Activated T-cell treated with anti-CD3 and anti-CD28 coated beads, Interleukin-2, amount 50 U/mL, for 72 hours (primary cell): ENCODE measurements at places on chromosomes 1 and 21.

DNA sequence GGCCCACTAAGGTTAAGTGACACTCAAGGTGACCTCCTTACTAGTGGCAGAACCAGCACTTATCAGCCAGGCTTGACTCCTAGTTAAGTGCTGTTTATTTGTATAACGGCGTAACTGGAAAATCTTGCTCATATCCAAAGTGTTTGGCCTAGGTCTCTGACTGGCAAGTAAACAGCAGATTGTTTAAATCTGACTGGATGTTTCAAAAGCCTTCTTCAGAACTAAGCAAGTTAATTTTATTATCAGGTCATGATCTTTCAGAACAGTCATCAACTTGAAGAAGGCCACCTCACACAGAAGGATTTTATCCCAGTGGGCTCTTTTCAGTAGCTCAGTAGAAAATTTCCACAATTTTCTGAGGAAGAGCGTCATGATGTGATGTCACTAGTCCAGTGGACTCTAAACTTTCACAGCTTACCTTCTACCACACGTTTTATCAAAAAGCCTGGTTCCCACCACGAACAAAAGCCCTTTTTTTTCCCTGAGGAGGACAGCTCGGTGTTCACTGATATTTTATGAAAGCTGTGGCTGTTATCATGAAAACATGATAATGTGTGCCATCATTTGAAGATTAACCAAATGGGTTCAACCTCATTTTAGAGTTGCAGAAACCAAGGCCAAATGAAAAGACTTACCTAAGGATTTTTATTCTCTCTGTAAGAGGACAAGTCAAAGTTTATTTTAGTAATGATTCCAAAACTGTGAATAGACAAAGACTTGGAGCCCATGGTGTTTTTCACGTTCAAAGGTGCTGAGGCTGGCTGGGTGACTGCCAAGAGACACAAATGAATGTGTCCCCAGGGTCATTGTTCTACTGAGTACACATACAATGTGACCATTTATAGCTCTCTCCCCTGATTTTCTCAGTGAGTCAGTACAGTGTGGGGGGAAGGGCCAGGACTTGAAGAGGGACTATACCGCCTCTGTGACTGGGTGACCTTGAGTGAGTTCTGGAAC lies 9.1 kb downstream of the SGIP1 start:
- no peak for DNase-seq

DNA sequence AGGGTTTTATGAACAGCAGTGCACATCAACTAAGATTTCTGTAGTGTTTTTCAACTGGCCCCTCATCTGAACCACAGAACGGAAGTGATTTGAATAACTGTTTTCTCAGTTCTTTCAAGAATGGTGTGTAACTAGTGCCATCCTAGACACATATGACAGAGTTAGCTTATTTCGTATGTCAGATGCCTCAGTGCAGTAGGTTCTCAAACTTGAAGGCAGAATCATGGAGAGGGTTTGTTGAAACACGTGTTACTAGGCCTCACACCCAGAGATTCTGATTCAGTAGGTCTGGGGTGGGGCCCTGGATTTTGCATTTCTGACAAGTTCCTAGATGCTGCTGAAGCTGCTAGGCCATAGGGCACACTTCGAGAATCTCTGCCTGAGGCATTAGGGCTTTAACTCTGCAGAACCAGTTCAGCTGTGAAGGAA lies 49.0 kb downstream of the SCCPDH start:
- DNase-seq: no peak

DNA sequence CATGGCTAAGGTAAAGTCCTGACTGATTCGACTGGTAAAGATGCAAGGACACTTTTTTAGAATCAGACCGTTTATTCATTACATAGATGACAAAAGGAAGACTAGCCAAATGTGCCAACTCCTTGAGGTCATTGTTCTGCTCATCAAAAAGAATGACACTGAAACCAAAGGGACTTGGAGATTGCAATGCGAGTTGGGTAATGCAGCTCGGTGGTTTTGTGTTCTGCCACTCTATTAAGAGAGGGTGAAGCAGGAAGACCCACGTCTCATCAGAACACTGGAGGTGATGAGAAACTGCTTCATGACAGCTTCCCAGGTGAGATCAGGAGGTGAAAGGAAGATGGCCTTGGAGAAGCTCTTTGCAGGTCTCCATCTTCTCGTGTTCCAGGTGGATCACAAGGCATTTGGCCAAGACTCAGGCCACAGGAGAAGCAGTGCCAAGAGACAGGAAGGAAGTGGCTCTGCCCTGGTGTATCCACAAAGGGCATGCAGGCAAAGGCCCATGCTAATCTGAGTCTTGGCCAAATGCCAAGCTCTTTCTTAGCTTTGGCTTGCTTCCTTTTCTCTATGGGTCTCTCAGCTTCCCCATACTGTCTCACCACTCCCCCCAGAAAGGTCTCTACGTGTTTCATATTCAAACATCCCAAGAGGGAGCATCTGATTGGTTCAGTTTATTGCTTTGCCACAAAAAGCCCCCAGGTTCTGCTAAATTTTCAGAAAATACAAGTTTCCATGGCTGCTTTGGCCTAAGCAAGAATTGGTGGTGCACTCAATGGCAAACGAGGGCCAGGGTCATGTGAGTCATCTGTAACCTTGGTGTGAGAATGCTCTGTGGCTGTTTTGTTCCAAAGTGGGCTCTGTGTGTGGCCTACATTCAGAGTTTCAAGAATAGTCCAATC lies 5.7 kb upstream of the CCT8 start:
- peak; percentile 58 for DNase-seq

GRCh38 chr1:229229721-229230139 lies 41.2 kb upstream of the RAB4A start:
- DNase-seq: no peak

DNA sequence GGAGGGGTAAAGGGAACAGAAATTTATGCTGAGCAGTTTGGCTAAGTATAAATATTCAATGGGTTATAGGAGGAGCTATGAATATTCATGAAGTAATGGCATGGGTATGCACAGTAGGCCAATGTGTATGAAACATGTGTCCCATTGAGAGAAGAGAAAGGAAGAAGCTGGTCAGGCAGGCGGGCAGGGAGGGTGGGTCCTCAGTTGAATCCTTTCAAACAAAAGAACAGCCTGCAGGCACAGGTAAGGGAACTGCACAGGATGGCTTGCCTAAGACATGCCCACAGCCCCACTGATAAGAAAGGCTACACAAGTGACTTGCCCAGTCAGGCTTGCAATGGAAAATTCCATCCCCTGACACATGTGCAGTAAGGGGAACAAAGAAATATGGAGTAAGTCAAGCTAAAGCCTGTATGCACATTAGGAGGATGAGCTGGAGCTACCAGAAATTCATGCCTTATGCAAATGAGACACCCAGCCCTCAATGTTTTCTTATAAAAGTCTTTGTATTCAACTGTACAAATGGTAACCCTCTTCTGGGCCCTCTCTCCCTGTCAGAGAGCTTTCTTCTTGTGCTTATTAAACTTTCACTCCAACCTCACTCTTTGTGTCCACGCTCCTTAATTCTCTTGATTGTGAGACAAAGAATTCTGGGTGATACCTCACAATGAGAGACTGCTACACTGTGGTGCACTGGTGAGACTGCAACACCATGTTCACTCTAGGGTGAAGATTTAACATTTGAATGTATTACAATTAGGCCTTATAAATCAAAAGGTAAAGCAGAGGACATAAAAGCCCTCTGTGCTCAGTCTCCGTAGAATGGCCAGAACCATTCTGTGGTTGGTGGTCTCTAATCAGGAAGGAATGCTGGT lies 96.5 kb downstream of the ATP1B1 start:
- no peak for DNase-seq

- no peak for DNase-seq
Measured at GRCh38 chr1:233554037-233554436, 59.9 kb upstream of the KCNK1 start.

DNA sequence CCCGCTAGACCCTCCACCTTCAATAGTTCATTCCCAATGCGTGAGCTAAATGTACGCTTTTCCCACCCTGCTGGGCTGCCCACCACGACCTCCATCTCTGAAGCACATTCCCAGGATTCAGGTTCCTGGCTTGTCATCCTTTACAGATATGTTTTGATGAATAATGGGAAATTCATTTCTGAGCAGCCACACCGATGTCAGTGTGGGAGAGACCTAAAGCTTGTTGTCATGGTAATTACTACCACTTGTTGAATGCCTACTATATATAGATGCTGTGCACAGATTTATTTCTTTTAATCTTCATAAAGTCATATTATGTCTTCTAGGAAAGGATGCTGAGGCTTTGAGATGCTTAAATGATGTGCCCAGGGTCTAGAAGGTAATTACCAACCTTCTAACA lies 8.0 kb downstream of the RCSD1 start:
- DNase-seq: no peak

- DNase-seq: no peak
Measured at GRCh38 chr21:43280949-43281633, 112.3 kb downstream of the CRYAA start.

DNA sequence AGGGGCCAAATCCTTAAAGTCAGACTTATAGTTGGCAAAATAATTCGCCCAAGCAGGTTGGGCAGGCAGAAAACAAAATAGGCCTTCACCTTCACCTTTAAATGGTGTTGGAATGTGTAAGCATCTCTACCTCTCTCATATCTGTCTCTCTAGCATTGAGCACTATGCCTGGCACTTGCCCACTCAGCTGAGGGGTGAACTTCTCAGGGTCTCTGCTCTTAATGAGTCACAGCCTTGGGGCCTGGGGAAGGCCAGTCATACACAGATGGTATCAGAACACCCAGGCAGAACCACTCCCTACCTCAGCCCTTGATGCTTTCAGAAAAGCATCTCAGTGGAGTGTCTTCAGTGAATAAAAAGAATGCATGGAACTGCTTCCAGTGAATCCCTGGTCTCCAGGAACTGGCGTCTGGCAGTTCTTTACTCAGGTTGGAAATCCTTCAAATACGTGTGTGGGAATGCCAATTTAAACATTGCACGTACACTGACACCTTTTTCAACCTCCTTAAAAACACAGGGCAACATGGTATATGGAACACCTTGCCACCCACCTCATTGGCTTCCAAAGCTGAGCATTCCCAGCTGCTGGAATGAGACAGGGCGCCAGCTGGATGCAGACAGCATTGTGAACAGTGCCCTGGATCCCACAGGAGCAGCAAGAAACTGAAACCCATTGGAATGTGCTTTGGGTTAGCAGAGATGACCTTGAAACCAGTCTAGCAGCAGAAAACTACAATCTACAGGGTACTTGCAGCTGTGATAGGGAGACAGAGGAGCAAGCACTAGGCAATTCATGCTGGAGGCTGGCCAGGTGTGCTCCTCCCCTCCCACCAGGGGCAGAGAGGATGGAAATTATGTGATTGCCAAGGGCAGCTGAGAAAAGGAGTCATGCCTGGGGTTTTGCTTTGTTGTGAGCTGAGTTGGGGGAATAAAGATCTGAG lies 30.0 kb downstream of the ZNF697 start:
- DNase-seq: no peak

DNA sequence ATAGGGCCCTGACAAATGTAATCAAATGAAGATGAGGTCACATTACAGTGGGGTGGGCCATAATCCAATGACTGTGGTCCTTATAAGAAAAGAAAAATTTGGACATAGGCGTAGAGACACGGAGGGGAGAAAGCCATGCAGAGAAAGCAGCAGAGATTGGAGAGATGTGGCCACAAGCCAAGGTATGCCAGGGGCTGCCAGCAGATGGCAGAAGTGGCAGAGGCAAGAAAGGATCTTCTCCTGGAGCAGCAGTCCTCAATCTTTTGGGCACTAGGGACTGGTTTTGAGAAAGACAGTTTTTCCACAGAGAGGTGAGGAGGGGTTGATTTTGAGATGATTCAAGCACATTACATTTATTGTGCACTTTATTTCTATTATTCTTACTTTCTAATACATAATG lies 355.1 kb downstream of the NPHP4 start:
- DNase-seq: peak; percentile 19

GRCh38 chr21:42320791-42321190 lies 5.6 kb upstream of the TFF3 start:
- DNase-seq: no peak

GRCh38 chr1:84889437-84889836 lies 3.6 kb downstream of the LPAR3 start:
- no peak for DNase-seq
